ENCODE measurements at places on chromosomes 6 and 20. TPM values are rescaled to one million over a fixed set of nuclear protein-coding genes. Genes with fewer than 3 reads are reported as not detected.

- no peaks in the 10 kb centered on the region for H3K36me3 ChIP-seq
- H3K4me3 ChIP-seq = no peak overlapping the region
- no peak for DNase-seq
- peaks cover 2% of the 10 kb centered on the region for H3K27me3 ChIP-seq
Measured at GRCh38 chr20:57970856-57971255, 257.6 kb downstream of the ANKRD60 start.

DNA sequence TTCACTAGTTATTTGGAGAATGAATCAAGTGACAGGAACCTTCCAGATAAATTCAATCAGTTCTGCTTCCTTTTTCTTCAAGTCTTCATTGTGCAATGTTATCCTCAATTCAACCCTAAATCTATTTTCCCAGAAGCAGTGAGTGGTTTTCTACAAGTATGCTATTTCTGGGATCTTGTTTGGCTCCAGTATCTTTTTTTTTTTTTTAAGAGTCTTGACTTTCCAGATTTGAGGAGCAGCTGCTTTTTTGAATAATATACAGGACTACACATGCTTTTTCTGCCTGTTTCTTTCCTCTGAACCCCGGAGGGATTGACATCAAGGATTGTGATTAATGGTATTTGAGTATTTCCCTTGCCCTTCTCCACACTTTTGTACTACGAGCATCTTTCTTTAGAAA is 339.2 kb upstream of the JAG1 start:
- H3K27me3 ChIP-seq = no peaks in the 10 kb centered on the region
- peaks cover 4% of the 10 kb centered on the region for H3K4me1 ChIP-seq
- no peak overlapping the region for H3K4me3 ChIP-seq
- H3K27ac ChIP-seq = no peak overlapping the region

DNA sequence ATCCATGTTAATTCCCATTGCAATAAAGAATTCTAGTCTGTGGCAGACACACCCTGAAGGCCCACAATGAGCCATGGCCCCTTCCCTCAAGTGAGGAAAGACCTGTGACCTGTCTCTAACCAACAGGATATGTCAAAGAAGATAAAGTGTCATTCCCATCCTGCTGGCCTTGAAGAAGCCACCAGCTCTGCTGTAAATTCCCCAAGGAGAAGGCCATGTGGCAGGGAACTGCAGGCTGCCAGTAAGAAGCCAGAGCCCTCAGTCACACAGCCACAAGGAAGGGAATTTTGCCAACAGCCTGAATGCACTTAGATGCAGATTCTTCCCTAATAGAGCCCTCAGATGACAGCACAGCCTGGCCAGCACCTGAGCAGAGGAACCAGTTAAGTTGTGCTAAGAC is 24.8 kb downstream of the VIP start:
- no peak overlapping the region for H3K4me3 ChIP-seq
- no peak overlapping the region for H3K27ac ChIP-seq
- no peaks in the 10 kb centered on the region for H3K36me3 ChIP-seq
- DNase-seq = no peak

DNA sequence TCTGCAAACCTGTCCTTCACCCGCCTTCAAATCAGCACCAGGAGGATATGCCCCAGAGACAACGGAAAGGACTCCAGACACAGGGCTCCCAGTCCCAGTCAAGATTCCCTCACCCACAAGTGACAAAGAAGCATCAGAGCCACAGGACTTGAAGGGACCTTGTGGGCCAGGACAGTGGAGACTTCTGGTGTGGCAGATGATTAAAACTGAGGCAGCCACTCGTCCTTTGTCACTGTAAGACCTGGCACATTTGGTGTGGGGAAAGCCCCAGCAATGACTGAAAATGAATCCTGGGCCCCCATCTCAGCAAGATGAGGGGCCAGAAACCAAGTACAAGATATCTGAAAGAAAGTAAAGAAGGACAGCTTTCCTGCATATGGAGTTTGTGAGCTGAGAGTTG is 15.6 kb upstream of the GMPR start:
- H3K36me3 ChIP-seq = no peaks in the 10 kb centered on the region
- H3K4me1 ChIP-seq = peaks cover 31% of the 10 kb centered on the region
- H3K4me3 ChIP-seq = no peak overlapping the region
- no peaks in the 10 kb centered on the region for H3K27me3 ChIP-seq
- peak overlapping the region; percentile 10 for H3K27ac ChIP-seq
- DNase-seq = no peak

DNA sequence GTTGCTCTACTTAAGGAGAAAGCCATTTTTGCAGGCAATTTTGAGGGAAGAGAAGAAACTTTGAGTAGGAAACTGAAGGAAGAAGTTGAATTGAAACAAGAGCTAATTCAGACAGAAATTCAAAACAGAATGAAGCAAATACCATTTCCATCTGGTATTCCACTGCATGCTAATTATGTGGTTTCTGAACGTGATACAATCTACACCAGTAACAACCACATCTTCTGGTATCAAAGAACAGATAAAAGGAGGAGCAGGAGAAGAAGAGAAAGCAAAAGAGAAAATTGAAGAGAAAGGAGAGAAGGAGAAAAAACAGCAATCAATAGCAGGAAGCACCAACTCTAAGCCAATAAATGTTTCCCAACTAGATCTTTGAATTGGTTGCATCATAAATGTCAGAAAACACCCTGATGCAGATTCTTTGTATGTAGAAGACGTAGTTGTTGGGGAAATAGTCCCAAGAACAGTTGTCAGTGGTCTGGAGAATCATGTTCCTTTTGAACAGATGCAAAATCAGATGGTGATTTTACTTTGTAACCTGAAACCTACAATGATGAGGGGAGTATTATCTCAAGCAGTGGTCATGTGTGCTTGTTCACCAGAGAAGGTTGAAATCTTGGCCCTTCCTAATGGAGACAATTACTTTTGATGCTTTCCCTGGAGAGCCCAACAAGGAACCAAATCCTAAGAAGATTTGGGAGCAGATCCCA is 132.4 kb downstream of the MACROD2 start:
- H3K4me1 ChIP-seq = no peaks in the 10 kb centered on the region
- no peaks in the 10 kb centered on the region for H3K27me3 ChIP-seq
- H3K36me3 ChIP-seq = no peaks in the 10 kb centered on the region

DNA sequence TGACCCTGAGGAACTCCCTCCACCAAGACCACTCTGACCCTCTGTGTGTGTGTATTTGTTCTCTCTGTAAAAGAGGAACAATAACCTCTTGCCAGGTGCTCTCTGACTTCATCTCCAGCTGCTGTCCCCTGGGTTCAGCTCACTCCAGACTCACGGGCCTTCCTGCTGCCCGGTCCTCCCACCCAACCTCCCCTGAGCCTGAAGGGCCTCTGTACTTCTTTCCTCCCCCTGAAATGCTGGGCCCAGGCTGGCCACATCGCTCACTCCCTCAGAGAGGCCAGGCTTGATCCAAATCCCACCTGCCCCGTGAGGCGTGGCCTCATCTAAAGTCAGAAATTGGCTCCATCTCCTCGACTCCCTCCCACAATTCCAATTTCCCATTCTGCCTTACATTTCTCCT is 202.4 kb downstream of the PRKN start:
- no peaks in the 10 kb centered on the region for H3K27me3 ChIP-seq
- peaks cover 2% of the 10 kb centered on the region for H3K36me3 ChIP-seq
- no peak overlapping the region for H3K4me3 ChIP-seq
- H3K27ac ChIP-seq = no peak overlapping the region
- no peak for DNase-seq

- no peak overlapping the region for H3K4me3 ChIP-seq
- DNase-seq = no peak
- no peaks in the 10 kb centered on the region for H3K36me3 ChIP-seq
- H3K27ac ChIP-seq = no peak overlapping the region
- H3K27me3 ChIP-seq = no peaks in the 10 kb centered on the region
Measured at GRCh38 chr6:113921299-113921904, 49.5 kb downstream of the HDAC2 start.

GRCh38 chr6:40187535-40188144 is 253.4 kb upstream of the MOCS1 start:
- peaks cover 11% of the 10 kb centered on the region for H3K36me3 ChIP-seq
- H3K27me3 ChIP-seq = peaks cover 6% of the 10 kb centered on the region
- no peak overlapping the region for H3K4me3 ChIP-seq
- no peak for DNase-seq
- H3K27ac ChIP-seq = no peak overlapping the region

- peaks cover 21% of the 10 kb centered on the region for H3K4me1 ChIP-seq
- H3K36me3 ChIP-seq = no peaks in the 10 kb centered on the region
- no peak overlapping the region for H3K27ac ChIP-seq
- no peak overlapping the region for H3K4me3 ChIP-seq
- no peak for DNase-seq
Measured at GRCh38 chr6:36131511-36132245, 1.4 kb downstream of the MAPK13 start.

DNA sequence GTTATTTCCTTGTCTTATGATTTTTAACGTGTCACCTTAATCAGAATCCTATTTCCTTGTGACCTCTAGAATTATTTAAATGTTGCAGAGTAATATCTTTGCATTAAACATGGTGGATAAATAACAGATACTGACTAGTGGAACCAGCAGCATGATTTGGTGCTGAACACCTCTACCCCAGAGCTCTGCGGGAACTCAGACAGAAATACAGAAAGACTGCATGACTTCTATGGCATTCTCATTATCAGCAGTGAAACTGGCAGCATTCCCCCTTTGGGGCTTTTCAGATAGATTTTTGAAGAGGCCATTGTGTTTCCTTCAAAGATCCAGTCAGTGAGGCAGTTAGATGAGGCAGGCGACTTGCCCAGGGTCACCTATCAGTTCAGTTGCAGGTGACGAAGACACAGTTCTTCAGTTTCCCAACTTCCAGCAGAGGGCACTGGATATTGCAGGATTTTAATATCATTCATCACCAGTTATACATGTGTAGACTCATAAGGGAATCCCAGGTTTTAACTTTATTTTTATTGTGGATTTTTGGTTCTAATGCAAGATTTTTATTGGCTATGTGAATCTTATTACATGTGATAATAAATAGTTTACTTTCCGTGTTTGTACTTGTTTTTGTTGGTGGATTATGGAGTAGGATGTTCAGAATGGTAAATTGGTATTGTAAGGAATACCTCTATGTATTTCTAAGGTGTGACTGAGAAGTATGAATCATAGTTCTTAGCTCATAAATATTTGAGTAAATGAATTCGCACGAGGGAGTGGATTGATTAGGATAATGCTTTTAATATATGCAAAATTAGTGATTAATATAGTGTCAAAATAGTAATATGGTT is 81.3 kb downstream of the AFDN start:
- no peaks in the 10 kb centered on the region for H3K27me3 ChIP-seq
- H3K4me1 ChIP-seq = peaks cover 4% of the 10 kb centered on the region
- peaks cover 21% of the 10 kb centered on the region for H3K36me3 ChIP-seq
- H3K4me3 ChIP-seq = no peak overlapping the region

GRCh38 chr6:149901444-149902140 is 3.7 kb upstream of the RAET1E start:
- H3K36me3 ChIP-seq = no peaks in the 10 kb centered on the region
- H3K4me3 ChIP-seq = no peak overlapping the region
- no peak for DNase-seq
- H3K27me3 ChIP-seq = no peaks in the 10 kb centered on the region
- peaks cover 18% of the 10 kb centered on the region for H3K4me1 ChIP-seq
- H3K27ac ChIP-seq = no peak overlapping the region

- H3K4me3 ChIP-seq = no peak overlapping the region
- DNase-seq = no peak
- peaks cover 5% of the 10 kb centered on the region for H3K4me1 ChIP-seq
- no peaks in the 10 kb centered on the region for H3K36me3 ChIP-seq
Measured at GRCh38 chr6:97689078-97689754, 406.2 kb upstream of the MMS22L start.

DNA sequence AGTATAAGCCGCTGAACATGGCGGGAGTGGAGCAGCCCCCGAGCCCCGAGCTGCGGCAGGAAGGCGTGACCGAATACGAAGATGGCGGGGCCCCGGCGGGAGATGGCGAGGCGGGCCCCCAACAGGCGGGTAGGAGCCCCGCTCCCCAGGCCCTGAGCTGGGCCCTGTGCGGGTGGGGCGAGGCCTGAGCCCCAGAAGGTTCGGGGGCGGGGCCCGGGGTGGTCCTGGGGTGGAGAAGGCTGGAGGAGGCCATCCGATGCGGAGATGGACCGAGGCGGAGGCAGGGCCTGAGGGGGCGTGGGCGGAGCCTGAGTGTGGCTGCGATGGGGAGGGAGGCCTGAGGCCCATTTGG is 7.1 kb downstream of the L3MBTL1 start:
- peak overlapping the region; percentile 80 for H3K27ac ChIP-seq
- peak overlapping the region; percentile 92 for H3K4me3 ChIP-seq
- H3K36me3 ChIP-seq = peaks cover 1% of the 10 kb centered on the region
- peaks cover 10% of the 10 kb centered on the region for H3K4me1 ChIP-seq

GRCh38 chr6:163412801-163413344 is 1.6 kb upstream of the QKI start:
- peak overlapping the region; percentile 82 for H3K4me3 ChIP-seq
- H3K4me1 ChIP-seq = peaks cover 17% of the 10 kb centered on the region
- H3K27ac ChIP-seq = peak overlapping the region; percentile 97

GRCh38 chr6:32637219-32637880 is at the start of gene HLA-DQA1:
Gene HLA-DQA1 (plus strand): TSS chr6:32637406. CDS start chr6:32637459, 53 bp downstream.
- H3K4me1 ChIP-seq = no peaks in the 10 kb centered on the region
- H3K27me3 ChIP-seq = peaks cover 31% of the 10 kb centered on the region
- H3K4me3 ChIP-seq = no peak within 1 kb of the TSS
- no peak for DNase-seq

C6orf163 gene
- 1.2 TPM for total RNA-seq

STMN3 gene
- 15.0 TPM for total RNA-seq

MEP1A gene
- not detected for total RNA-seq

FHL5 gene
- total RNA-seq = not detected
